Stimulated activated CD4-positive, alpha-beta T cell treated with anti-CD3 and anti-CD28 coated beads, Interleukin-12 subunit alpha, Interleukin-12 subunit beta, amount 100 ng/mL, for 4 hours (primary cell): ENCODE measurements at places on chromosomes 12 and 14.

DNA sequence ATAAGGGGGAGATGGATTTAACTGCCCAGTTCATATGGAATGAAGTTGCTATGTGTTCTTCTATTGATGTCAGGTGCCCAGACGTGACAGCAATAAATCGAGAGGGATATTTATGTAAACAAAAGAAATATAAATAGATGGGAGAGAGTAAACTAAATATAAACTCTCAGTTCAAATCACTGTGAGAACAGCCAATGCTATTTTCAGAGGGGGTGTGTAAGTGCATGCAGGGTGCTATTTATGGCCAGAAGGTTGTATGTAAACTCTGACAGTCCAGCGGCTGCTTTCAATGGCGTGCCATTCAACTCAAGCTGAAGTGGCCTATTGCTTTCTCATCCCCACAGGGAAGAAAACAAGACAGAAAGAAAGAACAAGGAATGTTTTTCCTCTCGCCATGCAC is 127.2 kb downstream of the KCNA5 start:
- no peak for DNase-seq

DNA sequence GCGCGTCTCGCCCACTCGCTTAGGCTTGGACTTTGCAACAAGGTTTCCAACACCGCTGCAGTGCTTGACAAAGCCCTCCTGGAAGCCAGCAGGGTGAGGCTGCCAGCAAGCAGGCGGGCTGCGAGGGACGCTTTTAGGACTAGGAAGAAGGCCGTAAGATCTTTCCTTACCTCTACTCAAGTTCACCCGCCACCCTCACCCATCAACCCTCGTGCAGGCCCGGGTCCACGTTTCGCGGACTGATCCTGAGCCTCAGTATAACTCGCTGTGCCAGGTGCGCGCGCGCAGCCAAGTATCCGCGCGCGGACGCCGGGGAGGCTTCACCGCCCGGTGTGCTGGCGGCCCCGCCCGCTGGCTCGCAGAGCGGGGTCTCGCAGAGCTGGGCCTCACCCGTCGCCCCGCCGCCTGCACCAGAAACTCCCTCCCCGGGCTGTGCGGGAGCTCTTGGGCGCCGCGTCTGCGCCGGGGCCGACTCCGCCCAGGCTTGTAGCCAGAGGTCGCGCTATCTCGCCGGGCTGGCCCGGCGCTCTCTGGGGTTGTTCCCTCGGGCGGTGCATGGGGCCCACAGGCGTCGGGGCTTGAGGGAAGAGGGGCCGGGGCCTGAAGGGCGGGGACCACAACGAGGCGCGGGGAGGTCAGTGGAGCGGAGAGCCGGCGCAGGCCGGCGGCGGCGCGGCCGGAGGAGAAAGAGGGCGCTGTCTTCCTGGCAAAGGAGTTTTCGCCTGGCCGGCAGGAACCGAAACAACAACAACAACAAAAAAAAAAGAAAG is 7.6 kb upstream of the SIX1 start:
- DNase-seq: no peak

DNA sequence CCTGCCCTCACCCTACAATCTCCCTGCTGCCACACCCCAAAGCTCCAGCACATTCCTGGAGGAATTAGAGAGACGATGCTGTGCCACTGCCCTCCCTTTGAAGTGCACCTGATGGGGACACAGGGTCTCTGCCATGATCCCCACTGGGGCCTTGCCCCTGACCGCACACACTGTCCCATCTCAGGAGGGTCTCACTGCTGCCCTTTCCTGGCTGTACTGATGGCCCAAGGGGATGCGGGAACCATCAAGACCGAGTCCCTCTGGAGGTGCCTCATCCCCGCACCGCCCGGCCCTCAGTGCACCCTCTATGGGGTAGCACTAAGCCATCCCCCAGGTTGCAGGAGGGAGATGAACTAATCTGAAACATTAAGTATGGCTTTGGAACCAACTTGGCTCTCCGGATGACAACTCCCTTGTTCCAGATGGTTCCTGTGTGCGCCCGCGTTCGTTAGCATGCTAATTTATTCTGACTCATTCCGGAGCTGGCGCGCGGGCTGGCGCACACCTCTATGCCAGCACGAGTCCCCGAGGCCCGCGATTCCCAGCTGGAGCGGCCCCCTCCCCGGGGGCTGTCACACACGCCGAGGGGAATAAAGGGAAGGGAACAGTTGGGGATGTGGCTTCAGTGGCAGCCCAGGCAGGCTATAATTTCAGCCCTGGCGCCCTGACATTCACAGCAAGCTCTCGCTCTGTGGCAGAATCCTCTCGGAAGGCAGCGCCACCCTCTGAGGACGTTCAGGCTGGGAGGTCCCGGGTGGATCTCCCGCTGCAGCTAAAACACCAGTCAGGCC is 34.2 kb upstream of the C14orf180 start:
- no peak for DNase-seq

DNA sequence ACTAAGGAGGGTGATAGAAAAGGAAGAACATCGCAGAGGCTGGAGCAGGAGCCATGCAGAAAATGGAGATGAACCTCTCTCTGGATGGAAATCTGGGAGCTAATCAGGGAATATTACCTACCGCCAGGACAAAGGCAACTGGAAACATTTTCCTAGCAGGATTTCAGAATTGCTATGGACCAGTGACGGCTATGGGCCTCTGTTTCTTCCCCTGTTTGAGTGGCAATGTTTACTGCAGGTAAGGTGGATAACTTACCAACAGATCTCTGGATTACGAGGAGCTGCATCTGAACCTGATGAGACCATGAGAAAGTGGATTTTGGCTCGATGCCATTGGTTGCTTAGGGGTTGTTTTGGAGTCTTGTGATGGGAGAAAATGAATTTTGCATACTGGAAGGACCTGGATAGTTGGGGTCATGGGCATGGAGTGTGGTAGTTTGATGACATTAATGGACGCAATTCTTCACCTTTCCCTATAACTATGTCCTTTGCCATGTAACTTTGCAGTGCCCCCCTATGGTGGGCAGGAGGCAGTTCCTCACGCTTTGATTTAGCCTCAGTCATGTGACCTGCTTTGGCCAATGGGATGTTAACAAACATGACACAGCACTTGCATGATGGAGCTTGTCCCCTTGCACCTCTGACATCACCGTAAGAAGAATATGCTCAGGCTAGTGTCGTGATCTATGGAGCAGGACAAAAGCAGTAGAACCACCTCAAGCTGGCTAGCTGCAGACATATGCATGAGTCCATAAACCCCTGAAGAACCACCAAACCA is 51.1 kb downstream of the CALM1 start:
- no peak for DNase-seq

DNA sequence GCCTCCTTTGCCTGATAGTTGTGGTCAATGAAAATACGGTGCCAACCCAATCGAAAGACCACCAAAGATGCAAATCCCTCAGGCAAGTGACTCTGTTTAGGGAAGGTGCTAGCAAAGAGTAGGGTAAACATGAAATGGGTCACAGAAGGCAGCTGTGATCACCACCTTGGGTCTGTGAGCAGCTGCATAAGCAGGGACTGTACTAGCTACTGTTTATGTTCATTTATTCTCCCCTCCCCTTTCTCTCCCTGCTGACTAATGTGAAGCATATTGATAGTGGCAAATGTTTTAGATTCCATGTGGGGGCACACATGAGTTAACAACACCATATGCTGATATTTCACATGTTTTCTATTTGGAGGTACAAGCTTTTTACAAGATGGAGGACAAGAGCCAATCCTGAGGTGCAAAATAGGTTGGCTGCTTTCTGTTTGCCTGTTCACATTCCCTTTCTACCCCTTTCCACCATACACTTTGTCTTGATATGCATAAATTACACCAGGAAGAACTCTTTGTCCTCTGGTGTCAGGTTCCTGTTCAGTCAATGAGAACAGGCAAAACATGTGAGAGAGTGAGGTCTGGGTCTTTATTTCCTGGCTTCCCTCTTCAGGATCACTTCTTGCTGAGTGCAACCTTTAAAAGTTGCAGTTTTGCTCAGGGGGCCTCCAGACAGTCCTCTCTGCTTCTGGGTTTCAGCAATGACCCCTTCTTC is 71.1 kb downstream of the AVPR1A start:
- DNase-seq: no peak

GRCh38 chr12:53330671-53331070 is 5.5 kb downstream of the SP7 start:
- DNase-seq: no peak

DNA sequence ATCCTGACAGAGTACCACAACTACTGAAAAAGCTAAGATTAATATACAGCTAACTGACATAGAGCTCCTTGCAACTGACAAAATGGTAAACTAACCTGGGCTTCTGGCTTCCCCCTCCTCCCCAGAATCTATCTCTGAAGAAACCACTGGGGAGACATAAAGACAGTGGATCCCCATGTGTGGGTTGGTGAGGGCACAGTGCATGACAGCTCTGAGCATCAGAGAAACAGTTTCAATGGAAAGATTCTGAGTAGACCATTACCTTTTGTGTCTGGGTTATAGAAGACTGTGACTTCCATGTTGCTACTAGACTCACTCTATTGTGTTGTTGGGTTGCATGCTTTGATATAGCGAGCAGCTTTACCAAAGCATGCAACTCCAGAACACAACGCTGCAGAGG is 247.4 kb downstream of the EFCAB11 start:
- DNase-seq: no peak

DNA sequence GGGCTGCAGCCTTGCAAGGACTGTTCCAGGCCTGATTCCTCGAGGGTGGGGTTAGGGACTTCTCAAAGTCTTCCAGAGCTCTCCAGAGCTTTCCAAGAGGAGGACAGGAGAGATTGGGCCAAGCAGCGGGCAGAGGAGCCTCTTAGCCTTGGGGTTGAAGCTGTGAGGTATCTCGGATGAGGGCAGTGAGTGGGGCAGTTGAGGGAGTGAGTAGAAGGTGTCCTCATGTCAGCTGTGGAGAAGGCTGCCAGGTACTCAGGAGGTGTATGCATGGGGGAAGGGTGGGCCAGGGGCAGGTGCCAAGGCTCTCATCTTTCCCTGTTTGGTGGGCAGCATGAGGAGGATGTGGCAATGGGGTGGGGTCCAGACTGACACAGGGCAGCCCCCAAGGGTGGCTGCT is 7.7 kb downstream of the KRT83 start:
- no peak for DNase-seq

DNA sequence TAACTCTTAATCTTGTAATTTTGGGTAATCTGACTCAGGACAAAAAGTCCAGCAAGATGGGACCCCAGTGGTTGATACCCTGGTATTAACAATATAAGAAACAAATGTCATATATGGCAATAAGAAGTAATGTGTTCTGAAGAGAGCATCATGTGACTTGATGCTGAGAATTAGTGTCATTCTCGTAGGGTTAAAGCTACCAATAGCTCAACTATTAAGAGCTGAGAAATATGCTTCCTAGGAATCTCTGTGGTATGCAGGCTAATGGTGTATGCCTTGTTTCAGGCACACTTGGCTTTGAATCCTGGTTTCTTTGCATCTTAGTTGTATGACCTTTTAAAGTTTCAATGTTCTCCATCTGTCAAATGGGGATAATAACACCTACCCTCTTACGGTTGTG is 9.1 kb downstream of the MYRFL start:
- no peak for DNase-seq

GRCh38 chr14:102604183-102604582 is 11.7 kb downstream of the RCOR1 start:
- DNase-seq: no peak

DNA sequence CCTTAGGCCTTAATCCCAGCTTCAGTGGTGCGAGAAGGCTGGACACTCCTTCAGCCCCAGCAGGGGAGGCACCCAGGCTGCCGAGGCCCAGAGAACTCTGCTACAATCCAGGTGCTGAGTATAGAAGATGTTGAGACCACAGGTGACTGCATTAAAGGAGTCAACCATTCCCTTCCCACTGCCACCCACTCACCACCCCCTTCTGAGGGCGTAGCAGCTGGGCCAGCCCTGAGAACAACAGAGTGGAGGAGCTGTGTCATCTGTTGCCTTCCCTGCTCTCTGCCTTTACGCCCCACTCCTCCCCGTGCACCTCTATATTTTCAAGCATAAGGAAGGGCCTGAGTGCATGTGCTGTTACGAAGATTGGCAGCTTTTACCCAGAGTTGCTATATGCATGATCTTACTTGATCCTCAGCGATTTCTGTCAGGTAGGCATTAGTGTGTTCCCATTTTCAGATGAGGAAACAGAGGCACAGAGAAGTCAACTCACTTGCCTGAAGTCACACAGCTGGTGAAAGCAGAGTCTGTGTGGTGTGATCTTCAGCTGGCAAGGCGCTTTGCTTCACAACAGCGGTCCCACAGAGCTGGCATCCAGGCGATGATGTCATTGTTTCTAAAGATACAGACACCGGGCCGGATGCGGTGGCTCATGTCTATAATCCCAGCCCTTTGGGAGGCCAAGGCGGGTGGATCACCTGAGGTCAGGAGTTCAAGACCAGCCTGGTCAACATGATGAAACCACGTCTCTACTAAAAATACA is 46.7 kb downstream of the RIN3 start:
- no peak for DNase-seq

GRCh38 chr12:54404061-54405004 is 14.7 kb downstream of the ITGA5 start:
- DNase-seq: peak; percentile 59

DNA sequence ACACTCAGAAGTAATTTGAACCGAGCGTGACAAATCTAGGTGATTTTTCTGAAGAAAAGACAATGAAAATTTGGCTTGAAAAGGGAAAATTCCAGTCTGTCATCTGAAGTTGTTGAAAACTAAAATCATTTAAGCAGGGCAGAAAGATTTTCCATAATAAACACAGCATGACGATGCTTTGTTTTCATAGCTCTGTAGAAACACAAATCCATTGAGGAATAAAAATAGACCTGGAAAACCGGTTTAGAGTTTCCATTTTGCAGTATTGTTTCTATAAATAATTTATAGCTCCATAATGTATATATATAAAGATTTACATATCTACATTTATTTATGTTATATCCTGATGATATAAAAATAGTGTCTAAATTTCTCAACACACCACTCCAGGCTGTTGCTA is 1918.5 kb upstream of the FLRT2 start:
- DNase-seq: no peak

- no peak for DNase-seq
Measured at GRCh38 chr14:43249116-43249515, 1258.0 kb downstream of the FSCB start.

DNA sequence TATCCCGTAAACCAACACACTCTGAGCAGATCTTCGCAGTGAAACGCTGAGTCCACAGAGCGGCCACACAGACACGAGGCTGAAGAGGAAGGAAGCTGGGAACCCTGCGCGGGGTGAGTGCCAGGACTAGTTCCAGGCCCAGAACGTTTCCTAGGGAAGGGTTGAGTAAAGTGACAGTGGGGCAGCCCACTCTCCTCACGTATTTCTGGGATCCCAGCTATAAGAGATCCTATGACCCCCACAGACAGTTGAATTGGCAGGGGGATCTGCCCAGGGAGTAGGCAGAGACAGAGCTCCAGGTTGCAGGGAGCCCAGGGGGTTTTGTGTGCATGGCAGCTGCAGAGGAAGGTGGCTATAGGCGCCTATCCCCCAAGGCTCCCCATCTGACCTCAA is 51.1 kb downstream of the GTF2A1 start:
- no peak for DNase-seq

GRCh38 chr12:32874078-32874477 is 22.5 kb downstream of the PKP2 start:
- DNase-seq: no peak

GRCh38 chr12:90515199-90516175 is 439.5 kb downstream of the CCER1 start:
- DNase-seq: no peak

- no peak for DNase-seq
Measured at GRCh38 chr12:90683871-90684270, 271.1 kb downstream of the CCER1 start.
